ENCODE measurements at places on chromosomes 12 and 14.

DNA sequence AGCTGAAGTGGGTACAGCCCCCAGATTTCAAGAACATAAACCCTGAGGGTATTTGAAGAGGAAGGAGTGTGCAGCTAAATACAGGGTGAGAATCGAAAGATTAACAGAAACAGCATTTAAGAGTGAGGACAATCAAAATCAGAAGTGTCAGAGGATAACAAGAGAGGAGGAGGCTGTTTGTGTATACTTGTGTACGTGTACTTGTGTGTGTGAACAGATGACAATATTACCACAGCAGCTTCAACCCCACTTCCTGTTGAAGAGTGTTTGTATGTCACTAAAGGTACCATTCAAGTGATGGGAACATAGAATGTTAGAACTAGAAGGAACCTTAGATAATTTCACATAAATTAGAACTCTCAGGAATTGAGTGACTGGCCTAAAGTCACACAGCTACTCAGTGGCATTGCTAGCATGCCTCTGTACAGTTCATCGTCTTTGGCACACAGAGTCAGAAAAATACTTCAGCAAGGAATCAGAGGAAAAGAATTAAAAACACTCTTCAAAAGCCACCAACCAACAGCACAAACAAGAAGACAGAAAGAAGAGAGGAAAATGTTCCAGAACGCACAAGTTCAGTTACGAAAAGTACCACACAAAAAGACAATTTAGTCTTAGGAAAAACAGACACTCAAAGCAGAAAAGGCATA is 164.3 kb upstream of the BCL2L14 start:
- DNase-seq = no peak

DNA sequence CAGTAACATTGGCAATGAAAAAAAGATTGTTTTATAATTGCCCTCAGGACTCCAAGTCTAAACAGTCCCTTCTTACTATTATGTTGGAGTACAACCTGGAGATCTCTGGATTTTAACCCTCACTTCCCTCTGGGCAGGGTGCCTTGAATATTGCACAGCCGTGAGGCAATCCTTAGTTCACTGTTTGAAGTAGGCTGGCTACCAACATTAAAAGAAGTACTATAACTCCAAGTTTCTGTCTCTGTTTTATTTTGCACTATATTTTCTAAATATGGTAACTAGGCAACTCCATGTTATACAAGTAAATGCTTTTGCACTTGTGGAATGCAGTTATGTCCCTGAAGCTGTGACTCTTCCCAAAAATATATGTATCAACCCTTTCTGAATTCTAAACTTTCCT is 490.7 kb downstream of the EGLN3 start:
- DNase-seq = no peak

DNA sequence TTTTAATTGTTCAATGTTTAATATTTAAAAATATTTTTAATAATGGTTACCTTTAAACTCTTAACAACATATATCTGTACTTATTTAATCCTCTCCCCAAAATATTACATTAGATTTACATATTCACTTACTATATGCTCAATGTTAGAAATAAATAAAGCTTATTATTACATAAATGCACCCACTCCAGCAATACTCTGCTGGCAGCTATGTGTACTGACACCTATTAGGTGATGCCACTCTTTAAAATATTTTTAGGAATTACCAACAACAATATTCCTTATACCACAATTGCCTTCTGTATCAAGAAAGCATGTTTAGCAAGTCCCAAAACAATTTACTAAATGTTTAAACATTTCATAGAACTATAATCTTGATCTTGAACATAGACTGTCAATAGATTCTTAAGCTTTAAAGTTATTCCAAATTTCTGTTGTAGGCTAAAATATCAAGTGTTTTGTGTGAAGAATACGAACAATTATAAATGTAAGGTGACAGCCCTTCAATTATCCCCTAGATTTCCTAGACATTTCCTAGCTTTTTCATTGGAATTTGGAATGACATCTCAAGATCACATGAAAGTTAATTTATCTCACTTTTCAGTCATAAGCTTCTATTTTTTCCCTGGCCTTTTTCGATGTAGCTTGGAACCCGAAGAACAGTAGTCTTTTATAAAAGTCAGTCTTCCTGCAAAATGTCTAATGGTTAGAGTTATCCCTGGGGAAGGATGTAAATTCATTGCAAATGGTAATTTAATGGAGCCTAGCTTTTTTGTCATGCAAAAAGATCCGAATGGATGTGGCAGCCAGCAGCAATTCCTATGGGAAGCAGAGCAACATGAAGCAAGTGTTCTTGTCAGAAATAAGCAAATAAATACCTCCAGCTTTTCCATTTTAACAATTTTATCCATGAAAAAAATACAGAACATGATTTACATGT is 907.5 kb upstream of the ATXN7L3B start:
- peak; percentile 40 for DNase-seq

DNA sequence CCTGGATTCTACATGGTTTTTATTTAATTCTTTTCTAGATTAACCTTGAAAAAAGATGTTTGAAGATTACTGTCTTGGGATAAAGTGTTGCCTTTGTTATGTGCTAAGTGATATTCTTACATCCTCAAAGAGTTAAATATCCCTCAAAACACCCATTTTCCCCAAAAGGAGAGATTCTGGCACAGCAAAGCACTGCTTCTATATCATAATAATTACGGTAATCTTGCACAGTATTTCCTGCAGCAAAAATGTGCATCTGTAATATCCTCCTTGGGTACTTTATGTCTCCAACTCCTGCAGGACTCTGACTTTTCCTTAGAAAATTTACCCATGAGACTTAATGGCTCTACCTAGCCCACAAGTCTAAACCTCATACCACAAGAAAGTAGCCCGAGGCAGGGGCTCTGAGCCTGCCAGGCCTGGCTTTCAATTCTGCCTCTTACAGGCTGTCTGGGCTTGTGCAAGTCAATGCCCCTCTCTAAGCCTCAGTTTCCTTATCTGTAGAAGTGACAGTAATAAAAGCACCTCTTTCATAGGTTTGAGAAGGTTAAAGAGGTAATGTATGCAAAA is 45.8 kb downstream of the SVOP start:
- DNase-seq = no peak
